ENCODE measurements at places on chromosomes 1 and 21.

DNA sequence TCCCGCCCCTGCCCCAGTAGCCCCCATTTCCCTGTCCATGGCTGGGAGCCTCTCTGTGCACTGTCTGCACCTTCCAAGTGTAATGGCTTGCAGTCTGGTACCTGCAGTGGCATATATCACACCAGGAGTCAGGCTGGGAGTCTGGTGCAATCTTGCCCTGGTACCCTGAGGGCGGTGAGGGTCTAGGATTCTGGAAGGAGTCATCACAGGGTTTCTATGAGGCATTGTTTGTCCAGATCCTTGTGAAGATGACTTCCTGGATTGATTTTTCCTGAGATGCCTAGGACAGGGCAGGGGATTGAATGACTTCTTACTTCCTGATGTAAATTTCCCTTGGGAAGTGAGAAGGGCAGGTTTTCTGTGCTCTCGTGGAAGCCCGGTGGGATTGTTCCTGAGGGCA is 5.9 kb upstream of the PKP1 start:
- DNase-seq = no peak

- no peak for DNase-seq
These were observed 151.4 kb downstream of the CYYR1 start for GRCh38 chr21:26421724-26422123.

- DNase-seq = no peak
These were observed 59.9 kb downstream of the WARS2 start for GRCh38 chr1:119080586-119080985.

DNA sequence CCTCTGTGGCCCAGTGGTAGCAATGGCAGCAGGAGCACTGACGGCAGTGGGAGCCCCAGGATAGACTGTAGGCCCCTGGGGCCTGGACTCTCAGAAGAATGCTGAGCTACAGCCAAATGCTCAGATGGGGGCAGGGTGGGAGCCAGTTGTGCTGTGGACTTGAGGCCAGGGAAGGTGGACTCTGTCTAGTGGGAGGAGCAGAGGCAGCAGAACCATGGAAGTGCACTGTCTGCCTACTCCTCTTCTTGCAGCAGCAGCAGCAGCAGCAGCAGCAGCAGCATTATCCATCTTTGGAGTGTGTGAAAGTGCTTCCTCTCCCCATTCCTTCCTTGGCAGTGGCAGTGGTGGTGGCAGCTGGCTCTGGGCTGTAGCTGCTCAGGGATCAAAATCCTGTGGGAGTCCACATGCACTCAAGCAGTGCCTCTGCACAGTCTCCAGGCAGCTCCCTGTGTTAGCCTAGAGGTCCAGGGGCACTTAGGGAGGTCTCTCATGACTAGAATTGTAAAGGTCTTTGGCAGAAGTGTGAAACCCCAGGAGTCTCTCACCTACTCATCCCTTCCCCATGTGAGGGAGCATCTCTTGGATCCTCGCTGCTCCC is 917.9 kb upstream of the B3GALT2 start:
- DNase-seq = no peak

DNA sequence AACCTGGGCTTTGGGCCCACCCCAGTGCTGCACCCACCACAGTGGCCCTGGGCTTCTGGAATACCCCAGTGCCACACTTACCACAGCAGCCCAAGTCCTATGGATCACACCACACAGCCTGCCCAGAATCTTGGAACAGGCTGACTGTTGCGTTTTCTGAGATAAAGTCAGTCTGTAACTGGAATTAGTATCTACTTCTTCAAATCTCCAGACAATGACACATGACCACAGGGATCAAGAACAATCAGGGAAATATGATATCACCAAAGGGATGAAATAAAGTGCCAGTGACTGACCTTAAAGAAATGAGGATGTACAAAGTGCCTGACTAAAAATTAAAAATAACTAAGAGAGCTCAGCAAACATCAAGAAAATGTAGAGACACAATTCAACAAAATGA is 239.7 kb upstream of the PLD5 start:
- no peak for DNase-seq

All from muscle of leg (tissue), 16 donors.